ENCODE measurements at places on chromosomes 13 and 19.
A peak's percentile ranks its signal among the peaks of the same experiment; 100 is the strongest.

DNA sequence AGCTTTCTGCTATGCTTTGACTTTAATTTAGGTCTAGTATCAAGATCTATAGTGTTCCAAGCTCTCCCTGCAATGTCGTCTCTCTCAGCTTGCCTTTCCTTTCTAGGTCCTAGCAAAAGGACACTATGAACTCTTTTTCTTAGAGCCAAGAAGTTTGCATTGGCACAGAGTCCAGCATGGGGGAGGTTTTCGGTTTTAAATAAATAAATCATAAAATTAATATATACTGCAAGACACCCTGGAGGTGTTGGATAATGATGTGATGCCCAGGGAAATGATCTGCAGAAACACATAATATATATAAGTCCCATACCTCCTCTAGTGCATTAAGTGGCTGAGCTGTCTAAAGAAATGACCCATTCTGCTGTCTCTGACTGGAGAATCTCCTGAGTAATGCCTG, 316.4 kb upstream of the MAB21L1 start:
- no peak for DNase-seq

- no peak for DNase-seq
Measured at GRCh38 chr13:91572944-91573598, 174.7 kb downstream of the GPC5 start.

DNA sequence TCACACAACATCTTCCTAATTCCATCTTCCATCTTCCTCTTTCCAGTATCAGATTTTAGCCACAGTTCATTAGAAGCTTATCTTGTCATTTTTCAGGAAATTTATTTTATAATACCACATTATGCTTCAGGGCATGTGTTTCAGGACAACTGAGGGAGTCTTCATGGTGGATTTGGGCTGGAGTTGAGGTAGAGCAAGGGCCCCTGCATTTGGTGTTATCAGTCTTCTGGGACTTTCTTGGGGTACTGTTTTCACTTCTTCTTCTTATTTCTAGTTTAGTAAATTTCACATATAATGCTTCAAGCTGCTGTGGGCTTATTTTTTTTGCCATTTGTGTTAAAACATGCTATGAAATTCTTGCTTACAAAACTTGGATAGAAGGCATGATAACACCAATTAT, 188.7 kb downstream of the LHFPL6 start:
- DNase-seq, result no peak

- no peak for DNase-seq
Measured at GRCh38 chr19:19943848-19944582, 43.3 kb downstream of the ZNF93 start.

- no peak for DNase-seq
Measured at GRCh38 chr13:105247830-105248229, 1287.6 kb downstream of the EFNB2 start.

GRCh38 chr19:24071078-24071477, 15.9 kb upstream of the ZNF254 start:
- DNase-seq, result no peak

GRCh38 chr13:24134231-24134630, 26.3 kb upstream of the SPATA13 start:
- DNase-seq, result no peak

GRCh38 chr13:113061796-113062425, 43.7 kb upstream of the F7 start:
- no peak for DNase-seq

DNA sequence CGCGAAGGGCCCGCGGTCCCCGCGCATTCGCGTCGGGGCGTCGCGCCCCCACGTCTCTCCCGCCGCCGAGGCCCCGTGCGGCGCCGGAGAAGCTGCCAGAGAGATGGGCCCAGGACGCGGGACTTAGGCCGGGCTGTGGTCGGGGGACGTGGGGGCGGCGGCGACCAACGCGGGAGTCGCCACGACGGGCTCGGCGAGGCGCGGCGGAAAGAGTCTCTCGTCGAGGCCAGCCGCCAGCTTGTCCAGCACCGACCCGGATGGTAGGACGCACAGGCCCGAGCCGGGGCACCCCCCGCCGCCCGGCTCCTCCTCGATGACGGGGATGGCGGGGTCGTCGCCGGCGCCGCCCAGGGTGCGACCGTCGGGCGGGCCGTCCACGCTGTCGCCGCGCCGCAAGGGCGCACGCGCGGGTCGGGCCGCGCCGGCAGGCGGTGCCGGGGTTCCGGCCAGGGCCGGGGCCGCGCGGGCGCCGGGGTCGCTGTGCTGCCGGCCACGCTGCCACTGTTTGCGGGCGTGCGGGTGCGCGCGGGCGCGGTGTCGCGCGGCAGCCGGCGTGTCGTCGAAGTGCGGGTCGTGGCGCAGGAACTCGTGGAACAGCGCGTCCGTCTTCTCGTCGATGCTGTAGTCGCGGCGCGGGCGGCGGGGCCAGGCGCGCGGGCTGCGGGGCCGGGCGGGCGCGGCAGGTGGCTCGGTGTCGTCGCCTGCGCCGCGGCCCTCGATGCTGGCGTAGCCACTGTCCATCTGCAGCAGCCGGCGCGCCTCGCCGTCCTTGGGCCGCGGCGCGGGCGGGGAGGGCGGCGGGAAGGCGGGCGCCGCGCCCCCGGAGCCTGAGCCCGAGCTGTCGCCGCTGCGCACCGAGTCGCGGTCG, 8.5 kb downstream of the CBARP start:
- DNase-seq, result no peak

DNA sequence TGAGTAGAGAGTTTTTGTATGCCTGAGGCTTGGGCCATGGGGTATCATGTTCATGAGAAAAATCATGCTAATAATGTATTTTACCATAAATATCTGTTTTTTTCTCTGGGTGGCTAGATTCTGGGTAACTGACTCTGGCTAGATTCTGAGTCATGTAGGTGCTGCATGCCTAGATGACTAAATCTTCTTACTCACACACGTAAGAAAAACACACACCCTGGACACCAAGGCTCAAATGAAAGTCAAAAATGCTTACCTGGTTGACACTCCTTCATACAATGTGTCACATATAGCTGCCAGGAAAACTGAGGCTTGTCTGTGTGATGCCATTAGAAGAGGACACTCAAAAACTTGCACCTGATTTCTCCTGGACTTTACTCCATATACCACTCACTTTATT, 597.4 kb upstream of the SLITRK1 start:
- DNase-seq, result no peak

- DNase-seq, result no peak
Measured at GRCh38 chr19:290372-291005, 714 bp downstream of the PLPP2 start.

GRCh38 chr13:98845742-98846141, 93.3 kb upstream of the SLC15A1 start:
- DNase-seq, result no peak

DNA sequence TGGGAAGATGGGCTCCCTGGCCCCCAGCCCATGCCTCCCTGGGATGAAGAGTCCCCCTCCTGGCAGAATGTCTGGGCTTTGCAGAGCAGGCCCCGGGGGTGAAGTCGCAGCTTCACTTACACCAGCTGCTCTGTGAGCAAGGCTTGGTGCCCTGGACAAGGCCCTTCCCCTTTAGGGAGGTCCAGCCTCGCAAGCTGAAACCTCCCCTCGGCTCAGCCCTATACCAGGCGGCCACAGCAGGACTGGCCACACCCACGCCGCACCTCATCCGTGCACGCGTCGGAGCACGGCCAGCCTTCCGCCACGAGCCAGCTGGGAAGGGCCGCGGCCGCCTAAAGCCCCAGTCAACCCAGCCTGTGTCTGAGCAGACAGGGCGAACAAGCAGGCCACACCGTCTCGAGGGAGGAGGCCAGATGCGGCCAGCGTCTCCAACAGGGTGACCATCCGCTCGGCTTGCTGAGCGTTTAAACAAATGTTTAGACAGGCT, 83.2 kb upstream of the MCF2L start:
- DNase-seq, result no peak

DNA sequence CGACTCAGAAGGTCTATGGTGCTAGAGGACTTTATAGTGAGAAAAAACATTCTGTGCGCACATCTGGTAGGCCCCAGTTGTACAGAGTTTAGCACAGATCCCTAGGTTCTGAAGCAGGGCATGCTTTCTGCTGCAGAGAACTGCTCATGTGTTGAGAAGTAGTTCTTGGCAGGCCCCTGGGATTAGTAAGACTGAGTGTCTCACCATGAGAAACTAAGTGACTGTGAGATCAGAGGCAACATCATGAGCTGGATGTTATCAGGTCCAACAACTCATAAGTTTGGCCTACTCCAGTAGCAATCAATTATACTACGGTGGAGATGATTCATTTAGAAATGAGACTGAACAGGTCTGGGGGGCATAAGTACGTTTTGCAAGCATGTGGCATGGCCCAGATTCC, 507.4 kb upstream of the KLF12 start:
- no peak for DNase-seq

GRCh38 chr19:29422047-29422446, 103.7 kb upstream of the VSTM2B start:
- DNase-seq, result no peak

DNA sequence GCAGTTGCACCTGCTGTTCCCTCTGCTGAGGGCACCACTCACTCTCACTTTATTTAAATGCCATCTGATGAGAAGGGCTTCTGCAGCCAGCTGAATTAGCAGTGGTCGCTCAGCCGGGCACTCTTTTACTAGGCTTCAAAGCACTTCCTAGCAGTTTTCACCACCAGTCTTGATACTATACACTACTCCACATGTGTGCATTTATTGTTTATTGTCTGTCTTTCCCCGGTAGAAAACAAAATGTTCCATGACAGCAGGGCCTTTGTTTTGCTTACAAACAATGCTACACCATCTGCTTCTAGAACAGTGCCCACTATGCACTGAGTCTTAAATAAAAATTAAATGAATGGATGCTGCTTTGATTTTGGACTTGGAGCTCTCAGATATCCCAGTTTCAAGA, 404.9 kb downstream of the FGF14 start:
- DNase-seq, result no peak

GRCh38 chr13:42752731-42753130, 28.7 kb upstream of the FAM216B start:
- no peak for DNase-seq

DNA sequence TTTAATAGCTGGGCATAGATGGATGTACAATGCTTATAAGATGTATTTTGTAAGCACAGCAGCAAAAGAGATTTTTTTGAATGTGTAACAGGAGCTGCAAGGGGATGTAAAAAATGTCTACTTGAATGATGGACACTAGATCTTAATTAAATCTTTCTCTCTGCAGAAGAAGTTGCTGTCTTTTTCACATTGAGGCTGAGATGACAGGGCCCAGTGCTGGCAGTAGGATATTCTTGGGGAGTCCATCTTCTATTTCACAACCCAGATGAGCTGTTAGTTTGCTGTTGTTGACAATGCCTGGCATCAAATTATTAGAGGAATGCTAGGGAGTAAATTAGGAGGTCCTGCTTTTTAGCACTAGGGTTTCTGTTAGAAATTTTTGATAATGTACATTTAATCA, 698.7 kb downstream of the SLITRK5 start:
- no peak for DNase-seq

DNA sequence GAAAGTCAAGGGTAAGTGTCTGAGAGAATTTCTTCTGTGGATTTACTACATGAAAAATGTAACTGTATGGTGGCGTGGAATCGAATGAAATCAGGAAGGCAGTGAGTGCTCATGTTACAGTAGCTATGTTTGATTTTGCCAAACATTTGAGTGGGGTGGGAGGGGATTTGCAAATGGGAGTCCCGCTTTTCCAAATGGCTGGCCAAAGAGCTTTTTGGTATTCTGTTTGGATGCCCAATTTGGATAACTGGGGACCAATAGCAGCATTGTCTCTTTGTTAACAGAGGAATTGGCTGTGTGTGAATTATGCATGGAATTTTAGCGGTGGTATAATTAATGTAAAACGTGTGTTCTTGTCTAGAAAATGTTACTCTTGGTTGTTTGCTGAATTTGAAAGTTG, 17.8 kb downstream of the HNRNPM start:
- no peak for DNase-seq

DNA sequence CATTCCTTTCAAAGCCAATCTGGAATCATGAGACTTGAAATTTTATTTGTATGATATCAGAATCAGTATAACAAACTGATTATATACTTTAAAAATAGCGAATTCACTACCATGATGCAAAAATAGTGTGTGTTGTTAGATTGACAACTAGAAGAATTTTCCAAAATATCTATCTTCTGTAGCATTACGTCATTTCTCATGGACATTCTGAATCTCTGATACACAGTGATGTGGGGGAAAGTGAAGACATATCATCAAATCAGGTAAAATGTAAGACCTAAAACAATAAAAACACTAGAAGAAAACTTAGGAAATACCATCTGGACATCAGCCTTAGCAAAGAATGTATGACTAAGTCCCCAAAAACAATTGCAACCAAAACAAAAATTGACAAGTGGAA, 1292.0 kb upstream of the PCDH9 start:
- DNase-seq, result no peak

DNA sequence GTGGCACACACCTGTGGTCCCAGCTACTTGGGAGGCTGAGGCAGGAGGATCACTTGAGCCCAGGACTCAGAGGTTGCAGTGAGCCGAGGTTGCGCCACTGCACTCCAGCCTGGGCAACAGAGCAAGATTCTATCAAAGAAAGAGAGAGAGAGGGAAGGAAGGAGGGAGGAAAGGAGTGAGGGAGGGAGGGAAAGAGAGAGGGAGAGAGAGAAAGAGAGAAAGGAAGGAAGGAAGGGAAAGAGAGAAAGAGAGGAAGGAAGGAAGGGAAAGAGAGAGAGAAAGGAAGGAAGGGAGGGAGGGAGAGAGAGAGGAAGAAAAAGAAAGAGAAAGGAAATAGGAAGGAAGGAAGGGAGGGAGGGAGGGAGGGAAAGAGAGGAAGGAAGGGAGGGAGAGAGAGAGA, 12.4 kb downstream of the NRTN start:
- no peak for DNase-seq

GRCh38 chr13:64066711-64067110, 2651.1 kb upstream of the PCDH20 start:
- DNase-seq, result no peak

DNA sequence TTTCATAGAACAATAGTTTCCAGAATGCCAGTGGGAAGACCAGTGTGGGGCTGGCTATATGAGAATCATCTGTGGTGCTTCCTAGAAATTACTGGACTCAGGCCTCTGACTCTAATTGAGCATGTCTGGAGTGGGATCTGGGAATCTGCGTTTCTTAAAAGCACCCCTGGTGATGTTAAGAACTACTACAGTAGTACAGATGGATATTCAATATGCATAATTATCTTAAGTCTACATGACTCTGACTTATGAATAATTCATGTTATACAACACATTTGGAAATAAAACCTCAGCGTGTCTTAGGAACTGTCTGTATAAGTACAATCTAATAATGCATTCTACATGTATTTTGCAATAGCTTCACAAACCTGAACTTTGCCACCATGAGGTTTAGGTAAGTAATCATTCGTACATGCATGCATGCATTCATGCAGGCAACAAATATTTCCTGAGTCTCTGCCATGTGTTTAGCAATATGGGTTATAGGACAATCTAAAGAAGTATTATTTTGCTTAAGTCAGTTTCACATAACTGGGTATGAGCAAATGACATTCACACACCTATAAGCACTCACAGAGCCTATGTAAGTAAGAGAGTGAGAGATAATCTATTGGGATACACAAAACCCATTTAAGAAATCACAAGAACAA, 62.0 kb downstream of the EPSTI1 start:
- no peak for DNase-seq

GRCh38 chr19:16325161-16325527, 518 bp downstream of the KLF2 start:
- peak; percentile 18 for DNase-seq

Data from activated CD4-positive, alpha-beta T cell treated with anti-CD3 and anti-CD28 coated beads, Interleukin-2, amount 50 U/mL, for 4 hours (primary cell).